Bladder microvascular endothelial cell (primary cell): ENCODE measurements at places on chromosomes 4 and X. TPM values are rescaled to one million over a fixed set of nuclear protein-coding genes. Genes with fewer than 3 reads are reported as not detected.

Gene FRMD7
- total RNA-seq, result under 0.01 TPM in 1 of 2 replicates, not detected in the other

Gene WDFY3
- 55.0 and 147 TPM in 2 replicates for total RNA-seq

Gene TCEAL6
- total RNA-seq, result not detected in 2 replicates

Gene ATRX
- 50.3 and 114 TPM in 2 replicates for total RNA-seq

Gene LRPAP1
- total RNA-seq, result 22.8 and 154 TPM in 2 replicates

Gene BMPR1B
- under 0.01 and 0.19 TPM in 2 replicates for total RNA-seq

Gene MAB21L2
- total RNA-seq, result not detected in 2 replicates

Gene MAGEA12
- not detected in 2 replicates for total RNA-seq

Gene INPP4B
- 2.1 and 16.8 TPM in 2 replicates for total RNA-seq

Gene RBM46
- total RNA-seq, result not detected in 2 replicates

Gene GPM6B
- total RNA-seq, result under 0.01 and 0.38 TPM in 2 replicates

Gene RGN
- under 0.01 and 0.57 TPM in 2 replicates for total RNA-seq

Gene DOK7
- 0.06 TPM in 1 of 2 replicates, not detected in the other for total RNA-seq

Gene TAB3
- total RNA-seq, result 3.4 and 7.2 TPM in 2 replicates

Gene ESX1
- not detected in 2 replicates for total RNA-seq

Gene RENBP
- 16.5 and 28.8 TPM in 2 replicates for total RNA-seq

Gene NCAPG
- total RNA-seq, result 29.7 and 34.2 TPM in 2 replicates

Gene MAGEE1
- 0.65 and 1.2 TPM in 2 replicates for total RNA-seq

Gene GPRASP1
- 0.65 and 3.3 TPM in 2 replicates for total RNA-seq

Gene ARR3
- total RNA-seq, result not detected in 2 replicates

Gene NEK1
- 4.0 and 11.2 TPM in 2 replicates for total RNA-seq

Gene LRCH2
- 2.9 and 11.2 TPM in 2 replicates for total RNA-seq

Gene L1CAM
- 0.16 and 0.88 TPM in 2 replicates for total RNA-seq

Gene HPSE
- total RNA-seq, result 0.81 and 5.1 TPM in 2 replicates

Gene PFKFB1
- 0.06 TPM in 1 of 2 replicates, not detected in the other for total RNA-seq

Gene SRPX2
- total RNA-seq, result 6.8 and 59.6 TPM in 2 replicates

Gene TMEM164
- total RNA-seq, result 5.0 and 22.9 TPM in 2 replicates

Gene EDA2R
- 1.8 and 7.2 TPM in 2 replicates for total RNA-seq

Gene HSD17B13
- 0.13 and 0.16 TPM in 2 replicates for total RNA-seq

Gene DCAF16
- total RNA-seq, result 12.5 and 21.3 TPM in 2 replicates

Gene CXCL1
- total RNA-seq, result 4.5 and 38.7 TPM in 2 replicates

Gene CHM
- 12.0 and 26.4 TPM in 2 replicates for total RNA-seq

Gene ERCC6L
- 3.1 and 3.5 TPM in 2 replicates for total RNA-seq

Gene MAGEB10
- not detected in 2 replicates for total RNA-seq

Gene ZDHHC15
- total RNA-seq, result under 0.01 and 0.06 TPM in 2 replicates

Gene DUSP21
- not detected in 2 replicates for total RNA-seq

Gene PCDH7
- total RNA-seq, result under 0.01 and 0.69 TPM in 2 replicates

Gene OPHN1
- 6.8 and 10.4 TPM in 2 replicates for total RNA-seq

Gene ELF4
- total RNA-seq, result 11.2 and 21.6 TPM in 2 replicates

Gene GRXCR1
- total RNA-seq, result not detected in 2 replicates

Gene NEUROG2
- total RNA-seq, result not detected in 2 replicates
